ENCODE measurements at places on chromosomes 2 and 18. TPM values are rescaled to one million over a fixed set of nuclear protein-coding genes. Genes with fewer than 3 reads are reported as not detected.

DNA sequence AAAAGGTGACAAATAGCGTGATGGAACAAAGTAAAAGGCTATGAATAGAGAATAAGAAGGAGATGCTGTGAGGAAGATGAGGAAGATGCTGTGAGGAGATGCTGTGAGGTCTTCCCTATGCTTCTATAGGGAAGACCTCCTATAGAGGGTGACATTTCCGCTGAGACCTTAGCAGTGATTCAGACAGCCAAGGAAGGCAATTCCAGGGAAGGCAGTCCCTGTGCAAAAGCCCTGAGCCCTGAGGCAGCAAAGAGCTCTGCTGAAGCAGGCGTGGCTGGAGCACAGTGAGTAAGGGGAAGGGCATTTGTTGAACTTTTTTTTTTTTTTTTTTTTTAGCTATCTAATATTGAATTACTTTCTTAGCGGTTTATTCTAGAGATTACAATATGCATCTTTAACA, 142.7 kb upstream of the FOSL2 start:
- H3K4me1 ChIP-seq = peaks cover 22% of the 10 kb centered on the region
- no peak for DNase-seq
- H3K36me3 ChIP-seq = peaks cover 9% of the 10 kb centered on the region
- no peak overlapping the region for H3K4me3 ChIP-seq
- H3K27ac ChIP-seq = no peak overlapping the region

PLB1 gene
- 2.4 TPM for total RNA-seq

GRCh38 chr2:120749506-120750431, 14.1 kb downstream of the GLI2 start:
- no peaks in the 10 kb centered on the region for H3K36me3 ChIP-seq
- no peaks in the 10 kb centered on the region for H3K4me1 ChIP-seq
- H3K27me3 ChIP-seq = peaks cover 26% of the 10 kb centered on the region
- no peak for DNase-seq

GRCh38 chr2:236582968-236583367, 13.3 kb downstream of the ACKR3 start:
- DNase-seq = no peak
- H3K4me3 ChIP-seq = no peak overlapping the region
- peaks cover 32% of the 10 kb centered on the region for H3K4me1 ChIP-seq
- H3K27me3 ChIP-seq = no peaks in the 10 kb centered on the region
- H3K36me3 ChIP-seq = peaks cover 35% of the 10 kb centered on the region

GRCh38 chr2:19361325-19361990, 3.0 kb upstream of the OSR1 start:
- peak overlapping the region; percentile 78 for H3K4me3 ChIP-seq
- H3K4me1 ChIP-seq = peaks cover 56% of the 10 kb centered on the region
- H3K27ac ChIP-seq = peak overlapping the region; percentile 39
- DNase-seq = peak; percentile 33
- H3K36me3 ChIP-seq = no peaks in the 10 kb centered on the region

DNA sequence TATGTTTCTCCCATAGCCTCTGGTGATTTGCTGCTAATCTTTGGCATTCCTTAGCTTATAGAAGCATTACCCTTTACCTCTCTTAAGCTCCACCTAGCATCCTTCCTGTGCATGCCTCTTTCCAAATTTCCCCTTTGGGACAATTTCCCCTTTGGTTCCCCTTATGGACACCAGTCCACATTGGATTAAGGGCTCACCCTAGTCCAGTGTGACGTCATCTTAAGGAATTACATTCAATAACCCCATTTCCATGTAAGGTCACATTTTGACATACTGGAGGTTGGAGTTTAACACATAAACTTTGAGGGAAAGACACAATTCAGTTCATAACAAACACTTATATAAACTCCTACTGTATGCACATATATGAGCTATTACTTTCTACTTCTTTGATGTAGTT, 916.6 kb downstream of the SLC4A3 start:
- no peak overlapping the region for H3K27ac ChIP-seq
- DNase-seq = no peak
- no peak overlapping the region for H3K4me3 ChIP-seq
- no peaks in the 10 kb centered on the region for H3K4me1 ChIP-seq

DNA sequence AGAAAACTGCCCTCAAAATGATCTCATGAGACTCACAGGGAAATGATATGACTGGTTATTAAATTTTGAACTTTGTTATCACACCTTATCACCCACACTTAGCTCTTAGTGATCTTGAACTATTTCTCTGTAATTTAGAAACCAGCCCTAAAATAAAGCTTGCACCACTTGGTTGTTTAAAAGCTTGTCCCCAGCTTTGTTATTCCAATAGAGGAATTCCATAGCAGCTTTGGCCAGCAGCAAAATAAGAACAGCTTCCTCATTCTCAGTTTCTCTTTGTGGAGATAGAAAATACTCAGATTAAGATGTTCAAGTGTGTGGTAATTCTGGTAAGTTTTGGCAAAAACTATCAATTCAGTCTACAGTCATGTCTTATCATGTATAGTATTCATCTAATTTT, 54.4 kb upstream of the CCDC68 start:
- H3K4me3 ChIP-seq = no peak overlapping the region
- no peak for DNase-seq
- no peaks in the 10 kb centered on the region for H3K4me1 ChIP-seq
- H3K36me3 ChIP-seq = no peaks in the 10 kb centered on the region
- H3K27me3 ChIP-seq = no peaks in the 10 kb centered on the region

DNA sequence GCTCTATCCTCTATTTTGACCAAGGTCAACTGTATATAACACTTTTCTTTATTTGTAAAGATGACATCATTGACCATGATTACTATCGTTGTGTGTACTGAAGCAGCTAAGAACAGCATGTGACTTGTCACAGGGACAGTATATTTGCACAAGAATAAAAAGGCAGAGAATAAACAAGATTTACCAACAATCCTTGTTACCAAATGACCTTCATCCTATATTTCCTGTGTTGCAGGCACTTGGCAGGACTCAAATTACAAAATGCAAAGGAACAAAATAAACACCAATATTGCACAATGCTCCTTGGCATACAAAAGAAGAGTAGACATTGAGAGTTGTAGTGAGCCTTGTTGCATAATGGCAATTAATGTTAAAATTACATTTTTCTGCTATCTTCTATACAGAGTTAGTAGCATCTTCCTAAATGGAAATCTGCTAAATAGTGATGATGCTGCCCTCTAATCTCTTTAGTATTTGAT, 61.8 kb downstream of the RFTN2 start:
- no peak overlapping the region for H3K4me3 ChIP-seq
- H3K27me3 ChIP-seq = no peaks in the 10 kb centered on the region
- no peak for DNase-seq

DNA sequence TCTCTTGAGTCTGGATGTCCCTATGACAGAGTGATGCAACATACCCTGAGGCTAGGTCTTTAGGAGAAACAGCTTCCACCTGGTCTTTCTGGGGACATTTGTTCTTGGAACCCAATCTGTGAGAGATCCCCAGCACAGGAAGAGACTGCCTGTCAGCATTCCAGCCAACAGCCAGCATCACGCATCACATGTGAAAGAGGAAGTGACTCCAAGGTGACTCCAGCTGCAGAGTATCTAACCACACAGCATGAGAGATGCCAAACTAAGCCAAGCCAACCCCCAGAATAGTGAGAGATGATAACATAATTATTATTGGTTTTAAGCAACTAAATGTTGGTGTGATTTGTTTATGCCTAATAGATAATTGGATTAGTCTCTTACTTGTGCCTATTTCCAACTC, 35.7 kb downstream of the C18orf63 start:
- H3K27ac ChIP-seq = no peak overlapping the region
- H3K36me3 ChIP-seq = no peaks in the 10 kb centered on the region
- no peaks in the 10 kb centered on the region for H3K27me3 ChIP-seq
- DNase-seq = no peak
- no peak overlapping the region for H3K4me3 ChIP-seq

GRCh38 chr18:74196220-74197119, 48.1 kb downstream of the TIMM21 start:
- peaks cover 19% of the 10 kb centered on the region for H3K27me3 ChIP-seq
- no peaks in the 10 kb centered on the region for H3K36me3 ChIP-seq
- peak overlapping the region; percentile 29 for H3K4me3 ChIP-seq
- no peak overlapping the region for H3K27ac ChIP-seq
- H3K4me1 ChIP-seq = peaks cover 4% of the 10 kb centered on the region
- no peak for DNase-seq

DNA sequence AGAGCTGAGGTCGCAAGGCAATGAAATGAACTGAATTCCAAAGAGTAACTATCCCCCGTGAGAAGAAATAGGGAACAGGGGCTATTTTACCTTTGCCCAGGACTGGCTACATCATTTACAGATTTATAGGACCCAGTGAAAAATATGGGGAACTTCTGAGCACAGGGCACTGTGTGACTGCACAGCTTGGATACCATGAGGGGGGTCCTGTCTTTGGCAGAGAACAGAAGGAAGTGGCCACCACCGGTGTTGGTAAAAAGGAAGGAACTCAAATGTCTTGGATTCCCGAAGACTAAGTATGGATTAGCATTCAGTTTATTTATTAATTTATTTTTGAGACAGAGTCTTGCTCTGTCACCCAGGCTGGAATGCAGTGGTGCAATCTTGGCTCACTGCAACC, 119.6 kb downstream of the B3GNT2 start:
- H3K36me3 ChIP-seq = no peaks in the 10 kb centered on the region
- peaks cover 1% of the 10 kb centered on the region for H3K4me1 ChIP-seq
- no peaks in the 10 kb centered on the region for H3K27me3 ChIP-seq
- H3K4me3 ChIP-seq = no peak overlapping the region

FBLN7 gene
- total RNA-seq = 0.60 TPM

ZSWIM2 gene
- not detected for total RNA-seq

DNA sequence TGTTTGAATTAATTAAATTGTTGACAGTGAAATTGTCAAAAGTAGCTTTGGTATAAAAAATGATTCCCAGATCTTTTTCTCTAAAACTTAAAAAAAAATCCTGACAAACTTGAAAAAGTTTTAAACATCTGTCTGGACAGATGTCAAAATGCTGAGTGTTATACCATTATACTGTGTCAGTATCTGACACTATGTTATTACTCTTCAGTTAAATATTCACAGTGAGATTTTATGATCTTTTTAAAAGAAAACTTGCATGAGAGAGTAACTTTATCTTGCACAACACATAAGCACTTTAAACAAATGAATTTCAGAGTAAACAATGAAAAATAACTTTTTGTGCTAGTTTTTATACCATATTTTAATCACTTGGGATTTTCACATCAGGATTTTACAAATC, 167.4 kb downstream of the MEIS1 start:
- no peaks in the 10 kb centered on the region for H3K4me1 ChIP-seq
- H3K27ac ChIP-seq = no peak overlapping the region
- no peaks in the 10 kb centered on the region for H3K36me3 ChIP-seq
- H3K27me3 ChIP-seq = peaks cover 27% of the 10 kb centered on the region
- H3K4me3 ChIP-seq = no peak overlapping the region
- DNase-seq = no peak

RAB6C gene
- total RNA-seq = 0.16 TPM

SERPINB7 gene
- not detected for total RNA-seq

NCK2 gene
- 24.7 TPM for total RNA-seq

- no peaks in the 10 kb centered on the region for H3K27me3 ChIP-seq
- no peaks in the 10 kb centered on the region for H3K4me1 ChIP-seq
- no peak for DNase-seq
- no peak overlapping the region for H3K4me3 ChIP-seq
- no peak overlapping the region for H3K27ac ChIP-seq
These were observed 244.2 kb downstream of the CD226 start for GRCh38 chr18:69703461-69703860.

GRCh38 chr2:71852141-71852711, 295.4 kb downstream of the CYP26B1 start:
- no peaks in the 10 kb centered on the region for H3K36me3 ChIP-seq
- peak; percentile 34 for DNase-seq
- H3K27ac ChIP-seq = peak overlapping the region; percentile 43
- peaks cover 31% of the 10 kb centered on the region for H3K27me3 ChIP-seq
- H3K4me3 ChIP-seq = no peak overlapping the region

GRCh38 chr2:70648961-70649360, 95.3 kb upstream of the TGFA start:
- peaks cover 41% of the 10 kb centered on the region for H3K27me3 ChIP-seq
- no peaks in the 10 kb centered on the region for H3K36me3 ChIP-seq
- no peak overlapping the region for H3K4me3 ChIP-seq
- H3K27ac ChIP-seq = no peak overlapping the region

DNA sequence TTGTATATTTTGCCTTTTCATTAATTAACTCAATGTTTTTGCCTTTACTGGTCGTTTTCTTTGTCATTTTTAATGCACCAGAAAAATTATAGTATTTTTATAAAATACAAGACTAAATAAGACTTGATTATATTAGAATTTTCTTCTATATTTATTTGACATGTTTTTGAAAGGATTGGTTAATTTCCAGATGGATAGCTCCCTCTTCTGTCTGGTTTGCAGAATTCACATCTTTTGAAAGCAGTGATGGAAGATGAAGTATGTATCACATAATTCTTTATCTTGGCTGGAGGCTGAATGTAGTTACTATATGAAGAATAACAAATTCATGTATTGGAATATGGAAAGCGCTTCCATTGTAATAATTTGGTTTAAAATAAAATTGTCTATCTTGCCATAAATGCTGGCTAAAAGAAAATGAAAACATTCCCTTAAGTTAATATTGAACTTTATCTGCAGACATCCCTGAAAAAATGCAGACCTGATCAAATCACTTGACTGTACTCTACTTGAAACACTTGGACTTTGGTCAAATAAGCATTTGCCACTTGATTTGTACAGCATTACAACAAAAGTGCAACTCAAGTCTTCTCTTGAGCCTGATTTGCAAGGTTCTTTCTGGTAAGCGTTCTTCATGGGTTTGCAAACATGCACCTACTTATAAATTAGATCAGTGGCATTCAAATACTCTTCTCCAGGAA, 86.3 kb upstream of the EFEMP1 start:
- no peak overlapping the region for H3K27ac ChIP-seq
- no peaks in the 10 kb centered on the region for H3K27me3 ChIP-seq
- peaks cover 12% of the 10 kb centered on the region for H3K4me1 ChIP-seq

- no peak overlapping the region for H3K4me3 ChIP-seq
- H3K4me1 ChIP-seq = peaks cover 6% of the 10 kb centered on the region
- peaks cover 11% of the 10 kb centered on the region for H3K36me3 ChIP-seq
- peak overlapping the region; percentile 28 for H3K27ac ChIP-seq
- DNase-seq = no peak
These were observed 93.3 kb downstream of the ACTR2 start for GRCh38 chr2:65320946-65321345.

AQP12A gene
- total RNA-seq = not detected

APCDD1 gene
- total RNA-seq = 38.0 TPM

DNA sequence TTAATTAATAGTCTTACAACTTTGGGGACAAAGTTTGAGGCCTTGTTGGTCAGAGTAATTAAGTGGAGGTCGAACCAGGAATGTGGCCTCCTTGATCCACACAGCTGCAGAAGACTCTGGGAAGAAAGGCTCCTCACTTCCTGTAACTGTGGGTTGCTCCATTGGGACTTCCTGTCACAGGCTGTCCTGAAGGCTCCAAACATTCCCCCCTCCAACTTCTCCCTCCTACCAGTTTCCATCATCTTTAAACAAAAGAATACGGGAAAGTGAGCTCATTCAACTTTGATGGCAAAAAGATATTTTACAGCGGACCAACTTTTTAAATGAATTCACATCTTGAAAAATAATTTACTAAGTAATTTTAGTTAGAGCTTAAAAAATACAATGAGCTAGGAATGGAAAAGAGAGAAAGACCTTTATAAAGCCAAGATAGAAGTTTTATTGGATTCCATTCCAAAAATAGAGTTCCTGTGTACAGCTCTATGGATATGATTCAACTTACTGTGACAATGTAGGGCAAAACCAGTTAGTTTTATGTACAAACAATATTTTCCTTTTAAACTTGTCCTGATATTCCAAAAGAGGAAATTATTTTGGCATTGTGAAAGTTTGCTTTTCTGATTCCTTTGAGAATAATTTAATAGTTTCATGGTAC, 212.0 kb upstream of the NABP1 start:
- no peak overlapping the region for H3K4me3 ChIP-seq
- H3K36me3 ChIP-seq = no peaks in the 10 kb centered on the region
- no peak for DNase-seq
- peak overlapping the region; percentile 65 for H3K27ac ChIP-seq
- no peaks in the 10 kb centered on the region for H3K27me3 ChIP-seq
- peaks cover 27% of the 10 kb centered on the region for H3K4me1 ChIP-seq

Measured in left ventricle myocardium inferior (tissue), 1 donor.